ENCODE measurements at places on chromosomes 11 and 22. TPM values are rescaled to one million over a fixed set of nuclear protein-coding genes. Genes with fewer than 3 reads are reported as not detected.

HTR3A gene
- total RNA-seq: 8.1 TPM

SLC25A18 gene
- 1.9 TPM for total RNA-seq

DTX4 gene
- total RNA-seq: 13.8 TPM

TBX1 gene
- total RNA-seq: 0.23 TPM

DEFB131B gene
- total RNA-seq: not detected

MS4A4A gene
- total RNA-seq: not detected

C11orf91 gene
- not detected for total RNA-seq

HEPN1 gene
- total RNA-seq: not detected

OR8K3 gene
- not detected for total RNA-seq

C11orf97 gene
- total RNA-seq: not detected

DEUP1 gene
- total RNA-seq: 0.63 TPM

SLC15A3 gene
- total RNA-seq: 15.8 TPM

DNA sequence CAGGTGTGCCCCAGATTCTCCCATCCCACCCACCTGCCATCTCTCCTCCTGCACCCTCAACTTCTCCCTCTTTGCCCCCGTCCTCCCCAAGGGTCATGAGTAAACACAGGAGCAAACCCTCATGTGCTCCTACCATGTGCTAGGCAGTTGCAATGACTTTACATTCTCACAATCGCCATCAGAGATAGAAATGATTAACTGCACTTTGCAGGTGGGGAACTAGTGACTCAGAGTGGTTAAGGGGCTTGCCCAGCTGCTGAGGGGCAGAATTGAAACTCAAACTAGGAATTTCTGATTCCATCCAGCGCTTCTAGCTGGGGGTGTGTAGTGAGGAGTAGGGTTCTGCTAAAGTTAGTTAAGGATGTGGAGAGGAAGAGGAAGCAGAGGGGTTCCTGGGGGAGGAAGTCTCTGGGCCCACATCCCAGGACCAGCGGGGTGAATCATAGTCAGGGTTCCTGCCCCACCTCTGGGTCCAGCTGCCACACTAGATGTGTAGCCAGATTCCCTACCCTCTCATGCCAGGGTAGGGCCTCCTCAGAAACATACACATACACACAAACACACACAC, 16.0 kb upstream of the PRG2 start:
- no peak for DNase-seq

GRCh38 chr11:46616551-46617133, 385 bp downstream of the HARBI1 start:
- DNase-seq: no peak

DNA sequence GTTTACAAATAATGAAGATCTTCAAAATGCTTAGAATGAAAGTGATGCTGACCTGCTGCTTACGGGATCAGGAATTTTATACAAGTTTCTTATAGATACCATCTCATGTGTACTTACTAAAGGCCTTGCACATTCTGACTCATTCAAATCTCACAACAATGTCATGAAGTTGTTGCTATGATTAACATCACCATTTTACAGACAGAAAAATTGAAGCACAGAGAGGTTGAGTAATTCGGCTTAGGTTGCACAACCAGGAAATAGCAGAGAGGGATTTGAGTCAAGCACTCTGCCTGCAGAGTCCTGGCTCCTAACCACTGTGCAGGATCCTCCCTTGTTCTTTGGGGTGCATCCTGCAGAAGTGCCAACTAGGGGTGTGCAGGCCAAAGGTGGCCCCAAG, 471.9 kb downstream of the MIAT start:
- no peak for DNase-seq

GRCh38 chr11:64670975-64671374, 52.0 kb downstream of the NRXN2 start:
- no peak for DNase-seq

GRCh38 chr11:61923166-61924063, 6.0 kb upstream of the RAB3IL1 start:
- peak; percentile 67 for DNase-seq

GRCh38 chr22:49933236-49934159, 15.1 kb downstream of the CRELD2 start:
- no peak for DNase-seq

- no peak for DNase-seq
Observed at GRCh38 chr11:74057249-74058151, 48.6 kb upstream of the UCP3 start.

GRCh38 chr11:65209711-65210360, 28.1 kb downstream of the CAPN1 start:
- no peak for DNase-seq

DNA sequence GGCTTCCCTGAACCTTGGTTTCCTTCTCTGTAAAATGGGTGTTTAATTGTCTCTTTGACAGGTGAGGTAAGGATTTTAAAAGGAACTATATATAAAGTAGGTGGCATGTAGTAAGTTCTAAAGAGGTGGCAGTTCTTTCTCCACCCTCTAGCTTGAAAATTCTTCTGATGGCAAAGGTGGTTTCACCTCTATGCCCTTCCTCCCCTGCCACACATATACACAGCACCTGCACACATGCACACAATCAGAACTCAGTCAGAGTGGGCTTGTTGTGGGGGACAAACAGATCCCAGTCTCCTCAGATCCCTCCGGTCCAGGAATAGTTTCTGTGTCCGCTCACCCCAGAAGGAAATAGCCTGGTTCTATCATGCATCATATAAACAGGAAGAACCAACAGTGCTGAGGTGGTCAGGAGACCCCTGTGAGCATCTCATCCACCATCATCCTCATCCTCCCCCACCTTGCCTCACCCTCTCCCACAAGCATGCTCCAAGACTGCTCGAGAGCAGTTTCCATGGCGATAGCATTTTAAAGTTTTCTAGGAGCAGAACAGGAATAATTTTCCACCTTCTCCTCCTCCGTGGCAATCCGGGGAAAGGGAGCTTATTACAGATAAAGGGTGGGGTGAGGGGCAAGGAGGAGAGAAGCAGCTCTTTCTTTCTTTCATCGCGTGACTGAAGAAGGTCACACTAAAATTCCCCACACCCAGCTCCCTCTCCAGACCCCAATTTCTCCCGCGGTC, 123.6 kb downstream of the CHST1 start:
- DNase-seq: no peak

- DNase-seq: no peak
Observed at GRCh38 chr22:43535336-43535735, 123.5 kb downstream of the MPPED1 start.

- DNase-seq: no peak
Observed at GRCh38 chr11:130433357-130433756, 4.9 kb upstream of the ADAMTS8 start.

GRCh38 chr11:119567688-119568582, 145.0 kb upstream of the THY1 start:
- DNase-seq: peak; percentile 16

GRCh38 chr11:74444173-74444826, 23.0 kb downstream of the KCNE3 start:
- DNase-seq: peak; percentile 27

GRCh38 chr11:114197799-114198500, 98.2 kb upstream of the NNMT start:
- DNase-seq: no peak

- DNase-seq: no peak
Observed at GRCh38 chr11:9568161-9568853, 5.2 kb upstream of the WEE1 start.

GRCh38 chr11:90753546-90753945, 530.7 kb upstream of the CHORDC1 start:
- DNase-seq: no peak

- no peak for DNase-seq
Observed at GRCh38 chr11:95135155-95135554, 45.5 kb downstream of the ENDOD1 start.

GRCh38 chr22:20463324-20464095, 25.9 kb upstream of the SCARF2 start:
- no peak for DNase-seq

DNA sequence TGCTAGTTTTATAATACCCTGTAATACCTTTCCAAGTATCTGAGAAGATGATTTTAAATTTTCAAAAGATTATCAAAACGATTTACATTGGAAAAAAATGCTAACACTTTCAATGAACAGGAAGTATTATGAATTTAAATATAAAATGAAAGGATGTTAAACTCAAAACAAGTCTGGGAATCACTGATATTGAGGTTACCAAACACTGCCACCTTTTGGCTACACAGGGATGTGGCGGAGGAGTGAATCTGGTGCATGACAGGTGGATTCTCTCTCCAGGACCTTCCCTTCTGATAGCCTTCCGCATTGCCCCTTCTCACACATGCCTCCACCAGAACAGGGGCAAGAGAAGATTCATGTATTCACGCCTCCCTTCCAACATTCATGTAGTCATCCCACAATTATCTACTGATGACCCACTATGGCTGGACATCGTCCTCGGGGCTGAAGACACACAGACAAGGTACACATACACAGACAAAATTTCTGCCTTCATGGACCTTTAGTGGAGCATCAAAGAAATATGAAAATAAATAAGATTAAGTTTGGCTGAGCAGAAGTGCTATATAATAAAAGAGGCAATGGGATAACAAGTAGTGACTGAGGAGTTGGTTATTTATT, 34.7 kb downstream of the ATG16L2 start:
- peak; percentile 77 for DNase-seq

- no peak for DNase-seq
Observed at GRCh38 chr22:44876921-44877320, 124.5 kb downstream of the ARHGAP8 start.

- DNase-seq: no peak
Observed at GRCh38 chr11:27557226-27557625, 50.7 kb upstream of the LIN7C start.
